ENCODE measurements at places on chromosomes 4 and X.

GRCh38 chr4:86558797-86559196 lies 35.3 kb upstream of the PTPN13 start:
- no peak for DNase-seq

DNA sequence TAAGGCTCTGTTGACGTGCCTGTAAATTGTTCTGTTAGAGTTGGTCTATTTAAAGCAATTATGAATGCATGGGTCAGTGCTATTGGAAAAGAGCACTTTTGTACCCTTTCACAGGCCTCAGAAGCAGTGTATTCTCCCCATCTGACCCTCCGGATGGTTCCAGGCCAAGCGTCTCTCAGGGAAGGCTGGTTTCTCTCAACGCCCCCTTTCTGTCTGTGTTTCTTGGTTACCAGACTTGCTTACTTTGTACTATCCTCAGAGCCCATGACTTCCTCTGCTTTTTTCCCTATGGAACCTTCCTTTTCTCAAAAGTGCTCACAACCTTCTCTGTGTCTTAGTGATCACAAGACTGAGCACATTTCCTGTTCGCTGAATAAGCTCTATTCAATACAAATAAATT lies 559.3 kb upstream of the ZFP42 start:
- peak; percentile 2 for DNase-seq

DNA sequence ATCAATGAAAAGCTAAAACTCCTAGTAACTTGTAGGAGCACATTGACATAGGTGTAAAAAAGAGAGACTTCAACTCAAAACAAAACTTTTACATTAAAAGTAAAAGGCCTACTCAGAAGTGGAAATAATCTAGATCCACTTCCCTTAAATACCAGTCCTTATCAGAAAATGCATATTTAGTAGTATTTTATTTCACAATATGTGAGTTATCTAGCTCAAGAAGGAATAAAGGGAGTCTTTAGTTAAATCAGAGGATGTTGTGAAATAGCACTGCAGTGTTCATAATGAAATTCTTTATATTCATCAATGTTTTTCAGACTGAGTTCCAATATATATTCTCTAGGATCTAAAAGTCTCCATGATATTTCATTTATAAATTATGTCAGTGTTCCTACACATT lies 715.0 kb downstream of the GRID2 start:
- DNase-seq, result no peak

DNA sequence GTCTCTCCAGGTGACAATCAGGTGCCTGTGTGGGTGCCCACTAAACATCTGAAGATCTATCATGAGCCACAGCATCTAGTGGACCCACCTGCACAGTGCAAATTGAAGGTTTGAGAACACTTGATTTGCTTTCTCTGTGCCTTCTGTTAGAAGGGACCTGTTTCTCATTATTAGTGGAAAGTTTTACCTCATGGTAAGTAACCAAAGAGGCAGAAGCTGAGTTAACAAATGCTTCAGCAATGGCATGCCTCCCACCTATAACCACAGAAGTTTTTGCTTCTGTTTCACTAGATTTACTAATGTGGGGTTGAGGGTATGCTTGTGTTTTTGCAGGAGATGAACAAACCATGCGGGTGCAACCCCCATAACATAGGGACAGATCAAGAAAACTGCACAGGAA lies 297.4 kb upstream of the DKK2 start:
- no peak for DNase-seq

GRCh38 chrX:154125391-154126040 lies 18.5 kb upstream of the OPN1LW start:
- DNase-seq, result peak; percentile 3

DNA sequence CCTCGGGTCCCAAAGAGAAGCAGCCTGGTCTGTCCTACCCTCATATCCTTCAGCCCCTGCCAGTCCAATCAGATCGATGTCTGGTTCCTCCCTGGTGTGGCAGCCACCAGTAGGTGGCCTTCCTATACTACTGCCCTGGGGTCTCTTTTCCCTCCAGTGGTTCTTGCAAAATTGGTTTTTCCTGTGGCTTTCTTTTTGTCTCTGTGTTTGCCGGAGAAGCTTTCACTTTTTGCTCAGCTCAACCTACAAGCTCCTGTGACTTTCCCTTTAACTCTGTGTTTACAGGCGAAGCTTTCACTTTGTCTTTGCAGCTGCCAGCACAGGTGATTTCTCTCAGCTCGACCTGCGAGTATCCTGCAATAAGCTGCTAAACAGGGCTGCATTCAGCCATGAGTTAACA lies 46.8 kb downstream of the UGT2A3 start:
- no peak for DNase-seq

DNA sequence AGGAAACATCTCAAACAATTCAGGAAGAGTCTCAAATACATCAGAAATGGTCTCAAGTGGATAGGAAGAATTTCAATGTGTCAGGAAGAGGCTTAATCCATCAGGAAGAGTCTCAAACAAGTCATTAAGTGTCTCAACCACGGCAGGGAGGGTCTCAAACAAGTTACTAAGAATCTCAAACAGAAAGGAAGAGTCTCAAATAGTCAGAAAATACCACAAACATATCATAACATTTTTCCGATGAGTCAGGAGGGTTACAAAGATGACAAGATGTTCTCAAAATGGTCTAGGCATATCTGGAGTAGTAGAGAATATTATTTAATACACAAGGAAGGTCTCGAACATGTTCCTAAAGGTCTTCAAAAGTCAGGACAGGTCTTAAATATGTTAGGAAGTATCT lies 109.3 kb upstream of the USP9X start:
- no peak for DNase-seq
